Activated naive CD8-positive, alpha-beta T cell treated with anti-CD3 and anti-CD28 coated beads for 36 hours (primary cell): ENCODE measurements at places on chromosomes 5 and 9. TPM values are rescaled to one million over a fixed set of nuclear protein-coding genes. Genes with fewer than 3 reads are reported as not detected.

DNA sequence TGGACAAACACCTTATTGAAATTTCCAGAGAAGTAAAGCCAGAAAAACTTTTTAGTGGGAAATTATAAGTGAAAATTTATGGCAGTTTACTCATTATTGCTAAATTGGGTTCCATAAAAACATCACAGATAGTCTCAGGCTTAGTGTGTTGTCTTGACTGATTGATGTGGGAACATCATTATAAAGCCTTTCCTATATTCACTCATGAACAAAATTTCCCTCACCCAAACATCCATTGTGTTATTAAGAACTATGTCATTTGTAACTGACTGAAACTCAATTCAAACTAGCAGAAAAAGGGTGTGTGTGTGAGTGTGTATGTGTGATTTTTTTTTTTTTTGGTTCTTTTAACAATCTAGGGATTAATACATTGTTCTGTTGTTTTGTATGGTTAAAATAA, 143.7 kb upstream of the SEMA6A start:
- no peaks in the 10 kb centered on the region for H3K36me3 ChIP-seq
- H3K4me3 ChIP-seq = no peak overlapping the region
- no peak for DNase-seq
- peaks cover 5% of the 10 kb centered on the region for H3K27me3 ChIP-seq
- H3K4me1 ChIP-seq = no peaks in the 10 kb centered on the region

DNA sequence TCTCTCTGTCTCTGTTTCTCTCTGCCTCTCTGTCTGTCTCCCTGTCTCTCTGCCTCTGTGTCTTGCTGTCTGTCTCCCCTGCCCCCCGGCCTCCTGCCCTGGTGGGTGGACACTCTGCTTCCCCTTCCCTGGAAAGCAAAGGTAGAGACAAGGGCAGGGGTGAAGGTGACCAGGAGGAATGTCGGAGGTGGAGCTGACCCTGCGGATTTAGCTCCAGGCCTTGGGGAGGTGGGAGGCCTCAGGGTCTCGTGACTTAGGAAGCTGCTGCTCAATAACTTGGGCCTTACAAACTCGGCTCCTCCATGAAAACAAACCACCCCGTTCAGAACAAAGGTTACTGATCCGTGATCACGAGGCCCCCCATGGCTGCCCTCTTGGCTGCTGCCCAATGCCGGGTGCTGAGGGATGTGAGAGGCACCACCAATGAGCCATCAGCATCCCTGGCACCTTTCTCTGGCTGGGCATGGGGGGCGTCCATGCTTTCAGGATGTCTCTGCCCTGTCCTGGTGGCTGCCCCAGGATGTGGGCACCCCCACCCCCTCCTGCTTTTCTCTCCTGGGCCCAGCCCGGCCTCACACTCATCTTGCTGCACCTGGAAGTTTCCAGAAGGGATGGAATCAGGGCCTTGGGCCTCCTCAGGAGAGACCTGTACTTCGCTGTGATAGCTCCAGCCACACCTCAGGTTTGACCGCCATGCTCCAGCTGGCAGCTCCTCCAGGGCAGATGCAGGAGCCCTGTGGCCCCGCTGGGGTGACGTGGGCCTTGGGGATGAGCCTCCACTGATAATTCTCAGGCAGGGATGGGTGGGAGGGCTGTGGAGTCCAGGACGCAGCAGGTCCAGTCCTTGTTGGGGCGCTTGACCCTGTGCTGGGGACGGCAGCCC, 14.8 kb upstream of the SLC6A19 start:
- H3K36me3 ChIP-seq = no peaks in the 10 kb centered on the region
- H3K4me3 ChIP-seq = no peak overlapping the region
- no peak for DNase-seq
- no peak overlapping the region for H3K27ac ChIP-seq

DNA sequence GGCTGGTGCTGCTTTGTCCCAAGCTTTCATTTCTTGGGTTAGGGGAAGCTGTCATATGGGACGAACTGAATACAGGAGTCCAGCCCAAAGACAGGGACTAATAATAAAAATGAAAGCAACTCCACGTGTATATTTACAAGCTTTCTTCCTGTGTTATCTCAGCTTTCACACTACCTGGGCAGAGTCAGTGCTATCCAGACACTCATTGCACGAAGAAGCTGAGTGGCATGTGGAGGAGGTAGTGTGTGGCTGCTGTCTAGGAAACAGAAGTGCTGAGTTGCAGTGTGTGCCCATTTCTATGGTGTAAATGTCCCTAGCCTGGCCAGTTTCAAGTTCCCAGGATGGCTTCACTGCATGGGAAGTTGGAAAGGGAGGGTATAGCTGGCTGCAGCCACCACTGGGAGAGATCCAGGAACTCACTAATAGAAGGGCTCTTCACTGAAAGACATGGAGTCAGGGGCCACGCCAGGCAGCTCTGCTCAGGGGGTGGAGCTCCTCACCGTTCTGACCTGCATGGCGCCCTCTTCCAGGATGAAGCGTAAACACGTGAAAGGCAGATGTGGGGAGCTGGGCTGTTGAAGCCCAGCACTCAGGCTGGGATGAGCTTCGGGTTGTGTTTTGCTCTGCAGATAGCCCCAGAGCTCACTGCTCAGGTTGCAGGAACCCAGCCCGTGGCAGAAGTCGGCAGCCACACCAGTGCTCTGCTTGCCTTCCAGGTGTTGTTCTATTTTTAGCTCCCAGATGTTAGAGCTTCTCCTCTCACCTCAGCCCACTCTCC, 116.9 kb downstream of the IRX2 start:
- no peak overlapping the region for H3K4me3 ChIP-seq
- H3K27ac ChIP-seq = no peak overlapping the region
- H3K36me3 ChIP-seq = no peaks in the 10 kb centered on the region
- H3K4me1 ChIP-seq = no peaks in the 10 kb centered on the region
- DNase-seq = no peak

DNA sequence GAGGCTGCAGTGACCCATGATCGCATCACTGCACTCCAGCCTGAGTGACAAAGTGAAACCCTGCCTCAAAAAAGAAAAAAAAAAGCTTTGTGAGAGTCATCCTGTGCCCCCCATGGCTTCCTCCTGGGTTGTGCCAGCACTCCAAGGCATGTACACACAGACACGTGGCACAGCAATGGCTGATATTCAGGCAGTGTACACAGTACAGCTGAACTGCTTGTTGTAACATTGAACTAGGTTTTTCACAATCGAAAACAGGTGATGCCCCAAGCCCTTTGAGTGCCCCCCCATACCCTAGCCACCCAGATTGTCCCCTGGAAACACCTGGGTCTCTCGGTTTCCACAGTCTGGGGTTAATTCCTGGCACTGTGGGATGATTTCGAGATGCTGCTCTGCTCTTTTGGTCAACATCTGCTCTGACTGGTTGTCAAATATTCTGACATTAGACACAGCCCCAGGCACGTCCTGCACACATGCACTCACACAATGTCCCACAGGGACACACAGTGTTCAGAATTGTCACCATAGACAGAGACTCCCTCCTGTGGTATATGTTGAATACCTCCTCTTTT, 9.2 kb downstream of the SPINK4 start:
- DNase-seq = no peak
- H3K36me3 ChIP-seq = peaks cover 20% of the 10 kb centered on the region
- H3K4me3 ChIP-seq = no peak overlapping the region

- H3K4me3 ChIP-seq = no peak overlapping the region
- DNase-seq = no peak
- H3K27me3 ChIP-seq = peaks cover 22% of the 10 kb centered on the region
- H3K27ac ChIP-seq = no peak overlapping the region
- no peaks in the 10 kb centered on the region for H3K4me1 ChIP-seq
- peaks cover 7% of the 10 kb centered on the region for H3K36me3 ChIP-seq
Measured at GRCh38 chr5:180214870-180215770, 6.1 kb upstream of the RASGEF1C start.

DNA sequence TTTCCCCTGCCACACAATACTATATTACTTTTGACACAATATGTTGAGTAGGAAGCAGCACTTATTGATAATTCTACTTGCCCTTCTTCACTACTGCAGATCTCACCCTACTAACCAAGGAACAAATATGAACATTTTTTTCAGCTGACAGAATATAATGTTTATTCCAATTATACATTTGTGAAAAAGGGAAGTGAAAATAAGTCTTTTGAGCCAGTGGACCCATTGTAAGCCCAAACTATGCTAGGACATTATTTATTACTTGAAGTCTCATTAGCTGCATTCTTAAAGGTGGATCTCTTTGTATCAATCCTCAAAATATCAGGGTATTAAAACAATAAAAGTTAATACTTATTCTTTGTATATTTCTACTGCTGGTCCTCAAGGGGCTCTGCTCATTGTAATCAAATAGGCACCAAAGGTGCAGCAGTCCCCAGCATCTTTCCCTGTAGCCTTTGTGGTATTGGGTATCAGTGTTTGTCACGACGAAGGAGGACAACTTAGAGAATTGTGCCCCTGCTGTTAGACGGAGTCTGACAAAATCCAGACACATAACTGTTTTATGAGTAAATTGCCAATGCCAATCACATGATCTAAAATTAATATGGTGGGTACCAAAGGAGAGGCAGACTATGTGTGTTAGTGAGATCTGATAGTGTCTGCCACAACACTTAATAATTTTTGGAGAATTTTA, 453.5 kb upstream of the CDH9 start:
- no peak for DNase-seq
- H3K36me3 ChIP-seq = no peaks in the 10 kb centered on the region
- no peak overlapping the region for H3K27ac ChIP-seq
- no peaks in the 10 kb centered on the region for H3K4me1 ChIP-seq

- DNase-seq = no peak
- H3K27ac ChIP-seq = no peak overlapping the region
- no peaks in the 10 kb centered on the region for H3K4me1 ChIP-seq
- H3K36me3 ChIP-seq = no peaks in the 10 kb centered on the region
- no peak overlapping the region for H3K4me3 ChIP-seq
- H3K27me3 ChIP-seq = no peaks in the 10 kb centered on the region
Measured at GRCh38 chr5:161707382-161707781, 21.9 kb downstream of the GABRA6 start.

DNA sequence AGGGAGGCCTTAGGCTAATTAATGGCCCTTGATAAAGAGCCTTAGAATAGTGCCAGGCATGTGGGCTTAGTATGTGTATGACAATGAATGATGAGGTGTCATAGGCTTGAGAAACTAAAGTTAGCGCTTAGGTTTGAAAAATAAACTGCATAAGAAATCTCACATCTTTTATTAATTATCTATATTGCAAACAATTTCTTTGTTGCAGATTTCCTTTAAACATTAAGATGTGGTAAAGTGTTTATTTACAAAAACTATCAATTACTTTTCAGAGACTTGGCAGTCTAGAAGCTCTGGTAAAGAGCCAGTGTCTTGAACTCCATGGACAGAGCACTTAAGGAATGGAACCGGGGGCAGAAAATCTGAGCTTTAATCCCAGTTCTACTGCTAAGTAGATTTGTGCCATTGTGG, 23.1 kb downstream of the MAP1B start:
- H3K27me3 ChIP-seq = peaks cover 57% of the 10 kb centered on the region
- no peak overlapping the region for H3K27ac ChIP-seq
- H3K4me1 ChIP-seq = peaks cover 2% of the 10 kb centered on the region

DNA sequence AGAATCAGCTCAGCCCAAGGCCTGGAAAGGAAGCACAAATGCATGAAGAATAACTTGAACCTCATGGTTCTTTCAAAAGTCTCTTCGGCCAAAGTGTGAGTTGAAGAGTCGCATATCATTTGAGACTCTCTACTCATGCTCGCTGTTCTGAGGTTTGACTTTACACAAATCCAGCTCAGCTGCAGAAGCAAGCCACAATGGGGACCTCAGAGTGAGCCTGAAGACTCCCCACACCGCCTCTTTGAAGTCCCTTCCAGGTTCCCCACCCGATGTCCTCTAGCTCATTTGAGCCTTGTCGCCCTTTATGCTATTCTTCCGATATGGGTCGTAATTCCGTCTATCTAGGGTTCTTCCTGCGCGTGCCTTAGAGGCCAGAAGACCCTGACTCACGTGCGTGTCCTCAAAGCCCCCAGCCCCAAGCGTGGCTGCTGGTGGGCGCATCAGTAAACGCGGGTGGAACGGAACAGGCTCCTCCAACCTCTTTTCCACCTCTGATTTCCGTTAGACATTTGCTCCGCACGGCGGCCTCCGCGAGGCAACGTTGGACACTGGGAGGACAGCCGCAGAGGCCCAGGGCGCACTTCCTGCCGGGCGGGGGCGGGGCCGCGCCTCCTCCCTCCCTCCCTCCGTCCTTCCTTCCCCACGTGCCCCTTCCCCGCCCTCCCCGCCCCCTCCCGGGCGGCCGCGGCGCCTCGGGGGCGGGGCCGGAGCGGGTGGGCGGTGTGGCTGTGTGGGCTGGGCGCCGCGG, at the start of gene SNX30:
Gene SNX30 (plus strand): TSS at position 745 of the 748 bp plus-strand sequence. CDS start 242 bp downstream, outside the sequence.
- H3K27me3 ChIP-seq = no peaks in the 10 kb centered on the region
- H3K36me3 ChIP-seq = no peaks in the 10 kb centered on the region
- DNase-seq = peak; percentile 82
- H3K4me3 ChIP-seq = peak within 1 kb of the TSS; percentile 85
- peaks cover 67% of the 10 kb centered on the region for H3K4me1 ChIP-seq

- H3K27me3 ChIP-seq = no peaks in the 10 kb centered on the region
- peak overlapping the region; percentile 25 for H3K27ac ChIP-seq
- H3K4me3 ChIP-seq = no peak overlapping the region
Measured at GRCh38 chr5:179148703-179149170, 88.6 kb downstream of the ZNF354C start.

- H3K27me3 ChIP-seq = peaks cover 5% of the 10 kb centered on the region
- no peak for DNase-seq
- H3K36me3 ChIP-seq = no peaks in the 10 kb centered on the region
- H3K27ac ChIP-seq = no peak overlapping the region
Measured at GRCh38 chr9:134735441-134736175, 94.0 kb downstream of the COL5A1 start.

- H3K36me3 ChIP-seq = no peaks in the 10 kb centered on the region
- H3K4me3 ChIP-seq = no peak overlapping the region
- peaks cover 59% of the 10 kb centered on the region for H3K27me3 ChIP-seq
- no peak for DNase-seq
Measured at GRCh38 chr9:84667571-84668195, 1.8 kb upstream of the NTRK2 start.

DNA sequence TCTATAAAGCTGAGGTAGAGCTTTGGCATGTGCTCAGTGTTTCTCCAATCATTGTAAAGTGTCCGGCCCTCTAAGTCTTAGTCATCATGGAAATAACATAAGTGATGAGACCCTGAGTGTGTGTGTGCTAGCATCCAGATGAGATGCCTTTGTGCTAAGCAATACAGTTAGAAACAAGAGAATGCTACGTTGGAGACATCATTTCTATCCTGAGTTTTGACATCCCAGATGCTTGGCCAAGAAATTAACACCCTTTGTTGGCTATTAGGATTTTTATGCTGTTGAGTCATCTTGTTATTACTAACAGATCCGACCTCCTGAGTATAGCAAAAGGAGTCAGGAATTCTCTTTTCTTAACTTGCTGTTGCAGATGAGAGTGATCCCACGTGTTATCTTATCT, 508.0 kb downstream of the GADD45G start:
- H3K27me3 ChIP-seq = peaks cover 5% of the 10 kb centered on the region
- no peaks in the 10 kb centered on the region for H3K4me1 ChIP-seq
- no peak overlapping the region for H3K27ac ChIP-seq
- DNase-seq = no peak
- H3K36me3 ChIP-seq = no peaks in the 10 kb centered on the region

- peaks cover 4% of the 10 kb centered on the region for H3K4me1 ChIP-seq
- peaks cover 6% of the 10 kb centered on the region for H3K27me3 ChIP-seq
- no peak for DNase-seq
Measured at GRCh38 chr5:132220491-132220890, 7.2 kb downstream of the P4HA2 start.

ORM2 gene
- not detected for total RNA-seq

CDH18 gene
- total RNA-seq = not detected

ZNF483 gene
- total RNA-seq = 1.5 TPM

PIP5KL1 gene
- 2.3 TPM for total RNA-seq

SH3RF2 gene
- not detected for total RNA-seq

SPATA31D1 gene
- total RNA-seq = not detected

GALNT12 gene
- 9.2 TPM for total RNA-seq

PDLIM4 gene
- total RNA-seq = not detected

ADRB2 gene
- 0.23 TPM for total RNA-seq

PLPP7 gene
- total RNA-seq = 0.35 TPM
